ENCODE measurements at places on chromosomes 3 and 15.

DNA sequence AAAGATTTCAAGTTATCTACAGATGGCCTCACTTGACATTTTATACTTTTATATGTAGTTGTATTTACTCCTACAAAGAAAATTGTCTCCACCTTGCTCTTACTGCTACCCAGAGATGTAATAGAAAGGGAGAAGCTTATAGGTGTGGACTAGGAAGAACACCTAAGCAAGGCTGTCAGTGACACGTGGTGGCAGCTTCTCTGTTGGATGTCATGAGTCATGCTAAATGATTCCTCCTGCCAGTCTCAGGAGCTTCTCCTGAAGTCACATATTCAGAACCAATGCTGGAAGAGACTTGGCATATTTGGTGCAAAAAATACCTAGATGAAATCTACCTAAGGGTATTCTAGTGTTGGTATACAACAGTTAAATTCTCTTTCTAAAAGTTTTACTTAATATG, 184.7 kb downstream of the LRRC3B start:
- no peak for DNase-seq

DNA sequence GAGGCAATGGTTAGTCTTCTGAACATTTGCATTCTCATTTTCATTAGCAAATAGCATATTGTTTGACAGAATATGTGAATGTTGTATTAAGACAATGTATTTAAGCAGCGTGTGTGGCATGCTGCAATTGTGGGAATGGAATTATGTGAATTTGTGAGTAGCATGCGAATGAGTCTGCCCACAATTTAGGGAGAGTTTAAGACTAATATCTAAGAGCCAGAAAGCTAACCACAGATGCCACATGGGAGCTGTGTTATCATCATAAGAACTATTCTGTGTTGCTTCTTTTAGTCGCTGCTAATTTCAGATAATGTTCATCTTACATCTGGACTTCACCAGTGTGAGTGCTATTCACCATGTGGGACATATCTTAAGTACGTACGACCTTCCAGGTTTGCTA, 494.5 kb downstream of the RBMS3 start:
- DNase-seq = no peak

DNA sequence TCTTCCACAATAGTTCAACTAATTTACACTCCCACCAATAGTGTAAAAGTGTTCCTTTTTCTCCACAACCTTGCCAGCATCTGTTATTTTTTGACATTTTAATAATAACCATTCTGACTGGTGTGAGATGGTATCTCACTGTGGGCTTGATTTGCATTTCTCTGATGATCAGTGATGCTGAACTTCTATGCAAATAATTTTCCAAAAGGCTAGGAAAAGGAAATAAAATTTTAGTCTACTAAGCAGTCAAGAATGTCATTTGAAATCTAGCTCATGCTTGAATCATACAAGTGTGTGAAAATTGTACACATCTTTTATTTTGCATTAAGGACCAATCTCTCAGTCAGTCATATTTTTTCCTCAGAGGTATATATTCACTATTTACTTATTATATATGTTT, 101.7 kb upstream of the UBP1 start:
- no peak for DNase-seq

GRCh38 chr15:26098801-26099200, 235.7 kb upstream of the ATP10A start:
- no peak for DNase-seq

GRCh38 chr3:115960799-115961198, 337.5 kb downstream of the GAP43 start:
- DNase-seq = no peak

DNA sequence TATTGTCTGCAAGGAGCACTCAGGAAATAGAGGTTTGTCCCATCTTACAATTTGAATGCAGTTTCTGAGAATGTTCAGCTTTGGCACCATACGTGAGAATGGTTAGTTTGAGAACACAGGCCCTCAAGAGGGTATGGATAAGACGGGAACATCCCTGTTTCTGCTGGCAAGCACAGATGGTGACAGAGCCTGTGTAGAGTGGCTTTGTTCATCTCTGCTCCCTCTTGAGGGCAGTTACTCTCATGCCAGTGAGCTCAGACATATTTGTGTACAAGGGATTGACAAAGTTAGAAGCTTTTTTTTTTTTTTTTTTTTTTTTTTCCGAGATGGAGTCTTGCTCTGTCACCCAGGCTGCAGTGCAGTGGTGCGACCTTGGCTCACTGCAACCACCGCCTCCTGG, 71.5 kb upstream of the FILIP1L start:
- DNase-seq = no peak

- DNase-seq = no peak
Measured at GRCh38 chr15:61425934-61426333, 196.8 kb upstream of the RORA start.

- DNase-seq = no peak
Measured at GRCh38 chr15:36330598-36330997, 248.8 kb upstream of the CDIN1 start.

DNA sequence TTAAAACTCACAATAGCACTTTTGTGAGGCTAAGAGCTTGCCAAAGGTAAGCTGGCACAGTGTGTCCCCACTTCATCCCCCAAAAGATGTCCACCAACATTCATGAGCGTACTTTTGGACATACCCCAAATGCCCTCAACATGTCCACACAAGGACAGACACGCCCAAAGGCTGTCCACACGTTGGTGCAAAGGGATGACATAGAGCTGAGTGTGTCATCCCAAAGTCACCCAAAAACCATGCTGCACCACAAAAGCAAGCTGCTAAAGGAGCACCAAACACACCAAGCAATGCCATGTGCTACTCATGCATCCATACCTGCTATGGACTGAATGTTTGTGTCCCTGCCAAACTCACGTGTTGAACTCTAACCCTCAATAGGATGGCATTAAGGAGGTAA, 57.9 kb downstream of the KLF13 start:
- no peak for DNase-seq

DNA sequence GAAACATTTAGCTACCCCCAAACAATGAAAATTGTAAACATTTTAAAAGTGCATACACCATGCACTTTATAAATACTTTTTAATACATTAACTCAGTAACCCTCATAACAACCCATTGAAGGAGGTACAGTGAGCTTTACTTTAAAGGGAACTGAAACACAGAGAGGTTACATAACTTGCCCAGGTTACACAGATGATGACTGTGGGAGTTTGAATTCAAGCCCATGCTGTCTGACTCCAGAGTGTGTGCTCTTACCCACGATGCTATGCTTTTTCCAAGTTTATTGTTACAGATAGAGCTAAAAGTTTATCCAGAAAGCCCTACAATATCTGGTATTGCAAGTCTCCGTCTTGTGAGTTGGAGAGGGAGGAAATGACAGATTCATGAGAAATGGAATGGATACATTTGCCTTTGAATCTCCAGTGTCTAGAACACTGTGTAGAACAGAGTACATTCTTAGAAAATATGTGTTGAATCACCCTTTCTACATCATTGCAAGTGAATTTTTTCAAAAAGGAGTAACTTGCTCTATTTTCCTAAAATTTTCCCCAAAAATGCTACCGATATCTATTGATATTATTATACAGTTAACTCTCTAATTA, 428.3 kb downstream of the NAALADL2 start:
- DNase-seq = no peak
